Gastroesophageal sphincter (tissue), 4 donors: ENCODE measurements at places on chromosomes 2 and 18.
A peak's percentile ranks its signal among the peaks of the same experiment; 100 is the strongest.

DNA sequence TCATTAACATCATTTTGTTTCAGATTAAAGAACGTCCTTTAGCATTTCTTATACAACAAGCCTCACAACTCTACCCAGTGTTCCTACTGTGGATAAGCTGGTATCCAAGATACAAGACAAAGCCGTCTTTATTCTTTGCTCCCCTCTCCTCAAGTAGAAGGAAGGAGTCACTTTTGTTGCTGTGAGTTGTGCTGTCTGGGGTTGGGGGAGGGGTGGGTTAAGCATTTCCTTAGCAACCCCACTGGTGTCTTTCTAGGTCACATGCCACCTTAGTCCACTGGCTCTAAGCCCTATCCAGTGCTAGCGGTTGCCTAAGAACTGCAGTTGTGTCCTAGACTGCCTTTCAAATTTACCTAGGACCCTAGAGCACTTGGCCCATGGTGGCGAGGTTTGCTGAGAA, 155.6 kb upstream of the PIEZO2 start:
- no peak for ATAC-seq

- no peak for ATAC-seq
Measured at GRCh38 chr18:23938043-23938756, 76.4 kb upstream of the TTC39C start.

- ATAC-seq, result no peak
Measured at GRCh38 chr2:156563994-156564753, 128.0 kb downstream of the GPD2 start.

GRCh38 chr2:10989151-10989550, 77.4 kb downstream of the KCNF1 start:
- ATAC-seq, result no peak

DNA sequence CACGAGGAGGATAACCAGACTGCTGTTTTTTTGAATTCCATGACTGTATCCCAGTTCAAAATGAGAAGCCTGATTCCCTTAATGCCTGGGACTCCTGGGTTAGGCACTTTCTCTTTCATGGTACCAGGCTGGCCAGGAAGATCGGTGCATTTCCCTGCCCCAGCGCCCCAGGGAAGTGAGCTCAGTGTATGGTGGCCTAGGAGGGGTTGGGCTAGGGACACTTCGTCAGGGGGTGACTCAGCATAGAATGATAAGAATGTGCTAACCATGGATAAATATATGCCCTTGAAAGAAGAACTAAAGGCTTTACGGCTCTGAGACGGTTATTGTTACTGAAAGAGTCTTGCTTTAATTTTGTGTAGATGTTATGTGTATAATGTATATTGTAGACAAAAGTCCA, 27.5 kb upstream of the FAM237A start:
- ATAC-seq, result no peak

DNA sequence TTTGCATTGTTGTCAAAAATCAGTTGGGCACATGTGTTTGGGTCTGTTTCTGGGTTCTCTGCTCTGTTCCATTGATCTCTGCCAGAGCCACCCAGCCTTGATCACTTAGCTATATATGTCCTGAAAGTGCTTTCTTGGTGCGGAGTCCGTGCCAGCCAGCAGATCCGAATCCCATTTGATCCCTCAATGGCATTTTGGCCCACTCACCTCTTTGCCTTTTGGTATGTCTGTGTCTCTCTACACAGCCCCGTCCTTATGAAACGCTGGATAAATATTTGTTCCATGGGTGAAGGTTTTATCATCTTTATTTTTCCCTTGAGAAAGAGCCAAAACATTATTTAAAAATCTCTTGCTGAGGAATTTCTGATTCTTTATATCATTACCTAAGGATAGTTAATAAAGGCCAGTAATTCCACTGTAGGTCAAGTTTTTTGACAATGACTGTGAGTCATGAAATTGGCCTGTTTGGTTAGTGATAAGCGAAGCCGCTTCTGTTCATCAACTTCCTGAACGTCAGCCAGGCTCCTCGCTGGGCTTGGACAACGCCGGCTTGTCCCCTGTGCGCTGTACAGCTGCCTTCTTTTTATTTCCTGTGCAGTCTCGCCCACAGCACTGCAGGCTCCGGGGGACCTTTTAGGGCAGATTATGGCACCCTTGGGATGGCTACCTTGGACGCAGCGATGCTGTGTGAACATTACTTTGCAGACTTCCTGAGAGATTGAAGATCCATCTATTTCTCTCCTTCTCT, 24.9 kb downstream of the MTCL1 start:
- ATAC-seq, result peak; percentile 68

- ATAC-seq, result no peak
Measured at GRCh38 chr2:46769809-46770208, 145.8 kb downstream of the MCFD2 start.

DNA sequence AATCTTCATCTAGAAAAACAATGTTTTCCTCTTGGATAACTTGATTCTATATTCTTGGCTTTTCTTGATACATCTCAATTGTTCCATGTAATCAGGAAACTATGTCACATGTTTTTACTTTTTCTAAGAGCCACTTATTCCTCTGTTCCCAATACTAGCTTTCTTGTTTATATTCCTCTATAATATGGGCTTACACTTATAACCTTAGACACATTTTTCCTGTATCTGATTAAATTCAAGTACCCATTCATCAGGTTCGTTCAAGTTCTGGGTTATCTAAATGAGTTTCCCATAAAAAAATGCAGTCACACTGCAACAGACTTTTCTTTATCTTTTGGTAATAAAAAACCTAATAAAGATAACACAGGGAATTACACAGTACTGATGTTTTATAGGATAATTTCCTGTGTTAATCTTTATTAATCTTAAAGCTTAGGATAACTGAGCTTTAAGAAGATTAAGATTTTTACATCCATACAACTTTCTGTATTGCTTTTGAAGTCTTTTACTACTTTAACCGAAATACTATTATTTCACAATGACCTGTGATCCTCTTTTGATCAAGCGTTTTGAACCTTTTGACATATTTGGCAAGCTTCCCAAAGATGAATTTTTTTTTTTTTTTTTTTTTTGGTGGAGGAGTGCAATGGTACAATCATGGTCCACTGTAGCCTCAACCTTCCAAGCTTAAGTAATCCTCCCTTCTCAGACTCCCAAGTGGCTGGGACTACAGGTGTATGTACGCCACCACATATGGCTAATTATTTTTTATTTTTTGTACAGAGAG, 44.3 kb upstream of the C2orf66 start:
- no peak for ATAC-seq

GRCh38 chr2:88857951-88858411, 166.5 kb downstream of the RPIA start:
- ATAC-seq, result no peak

GRCh38 chr2:105379741-105380186, 19.1 kb downstream of the FHL2 start:
- ATAC-seq, result no peak

DNA sequence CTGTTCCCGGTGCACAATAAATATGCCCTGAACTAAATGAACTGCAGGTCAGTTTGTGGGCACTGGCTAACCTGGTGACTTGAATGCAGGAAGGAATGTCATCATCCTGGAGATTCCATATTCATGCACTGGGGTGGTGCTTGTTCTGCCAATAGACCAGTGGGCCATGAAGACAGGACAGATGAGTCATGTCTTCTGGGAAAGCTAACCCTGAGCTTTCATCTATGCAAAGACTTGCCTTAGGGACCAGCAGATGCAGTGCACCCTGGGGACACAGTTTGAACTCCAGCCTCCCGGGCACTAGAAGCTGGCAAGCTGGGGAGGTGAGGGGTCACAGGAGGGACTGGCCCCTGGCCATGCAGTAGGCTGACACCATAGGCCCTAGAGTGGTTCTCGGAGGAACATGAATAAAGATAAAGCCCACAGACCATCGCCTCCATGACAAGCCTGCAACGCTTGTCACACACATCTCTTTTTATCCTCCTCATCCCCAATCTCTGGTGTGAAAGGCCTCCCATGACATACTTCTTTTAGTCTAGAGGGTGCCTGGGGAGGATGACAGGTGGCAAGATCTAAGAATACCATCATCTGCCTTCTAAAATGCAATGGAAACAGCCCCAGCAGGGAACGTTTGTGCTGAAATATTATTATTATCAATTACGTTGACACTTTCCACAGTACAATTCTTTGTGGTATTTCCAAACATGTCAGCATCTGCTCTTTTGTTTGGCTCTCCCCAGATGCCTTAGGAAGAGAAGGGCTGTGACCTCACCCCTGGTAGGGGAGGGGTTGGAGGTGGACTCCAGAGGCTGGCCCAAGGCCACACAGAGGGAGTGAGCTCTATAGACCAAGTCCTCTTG, 267.4 kb upstream of the RAB6C start:
- no peak for ATAC-seq

GRCh38 chr2:52135235-52135634, 1103.3 kb upstream of the NRXN1 start:
- ATAC-seq, result no peak

GRCh38 chr2:150046211-150046610, 441.3 kb downstream of the RND3 start:
- no peak for ATAC-seq

GRCh38 chr2:240819858-240820606, at the start of gene KIF1A:
TSS of gene KIF1A (minus strand) at chr2:240820219. CDS start at chr2:240797752, 22,467 bp downstream.
- ATAC-seq, result no peak

GRCh38 chr2:89797320-89798038, 1106.0 kb downstream of the RPIA start:
- ATAC-seq, result no peak

DNA sequence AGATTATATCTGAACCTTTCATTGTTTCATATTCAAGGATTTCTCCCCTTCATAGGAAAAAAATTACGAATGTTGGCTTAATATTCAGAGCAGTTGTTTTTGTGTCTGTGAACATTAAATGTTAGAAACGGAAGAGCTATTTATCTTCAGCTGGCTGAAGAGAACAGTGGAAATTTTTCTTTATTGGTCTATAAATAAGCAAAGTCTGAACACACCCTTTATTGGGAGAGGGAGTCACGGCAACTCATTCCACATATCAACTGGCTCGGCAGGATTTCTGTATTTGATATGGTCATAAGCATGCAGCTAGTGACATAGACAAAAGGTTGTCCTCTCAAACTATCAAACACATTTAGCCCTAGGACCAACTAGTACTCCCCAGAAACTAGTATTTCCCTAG, 468.4 kb upstream of the HNRNPA3 start:
- ATAC-seq, result no peak

DNA sequence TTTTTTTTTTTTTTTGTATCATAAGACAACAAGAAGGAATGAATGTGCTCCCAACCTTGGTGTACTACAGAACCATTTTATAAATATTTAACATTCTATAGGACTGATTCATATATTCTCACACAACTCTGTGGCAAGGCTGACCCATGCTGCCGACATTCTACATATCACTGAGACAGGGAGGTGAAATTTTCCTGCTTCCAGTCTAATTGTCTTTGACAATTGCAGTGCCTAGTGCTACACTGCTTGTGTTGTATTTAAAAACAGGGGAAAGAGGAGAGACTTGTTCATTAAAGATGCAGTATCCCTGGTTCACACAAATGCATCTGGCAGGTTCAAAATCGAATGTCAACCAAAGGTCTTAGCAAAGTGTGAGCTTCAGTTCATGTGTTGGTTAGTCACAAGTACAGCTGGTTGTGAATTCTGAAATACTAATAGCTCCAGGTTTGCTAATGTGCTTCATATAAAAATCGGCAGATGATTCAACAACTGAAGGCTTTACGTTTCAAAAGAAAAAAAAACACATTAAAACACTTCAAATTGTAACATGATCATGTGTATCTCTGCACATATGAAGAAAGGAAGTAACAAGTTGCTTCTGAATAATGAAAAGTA, 130.8 kb downstream of the FIGN start:
- ATAC-seq, result no peak

DNA sequence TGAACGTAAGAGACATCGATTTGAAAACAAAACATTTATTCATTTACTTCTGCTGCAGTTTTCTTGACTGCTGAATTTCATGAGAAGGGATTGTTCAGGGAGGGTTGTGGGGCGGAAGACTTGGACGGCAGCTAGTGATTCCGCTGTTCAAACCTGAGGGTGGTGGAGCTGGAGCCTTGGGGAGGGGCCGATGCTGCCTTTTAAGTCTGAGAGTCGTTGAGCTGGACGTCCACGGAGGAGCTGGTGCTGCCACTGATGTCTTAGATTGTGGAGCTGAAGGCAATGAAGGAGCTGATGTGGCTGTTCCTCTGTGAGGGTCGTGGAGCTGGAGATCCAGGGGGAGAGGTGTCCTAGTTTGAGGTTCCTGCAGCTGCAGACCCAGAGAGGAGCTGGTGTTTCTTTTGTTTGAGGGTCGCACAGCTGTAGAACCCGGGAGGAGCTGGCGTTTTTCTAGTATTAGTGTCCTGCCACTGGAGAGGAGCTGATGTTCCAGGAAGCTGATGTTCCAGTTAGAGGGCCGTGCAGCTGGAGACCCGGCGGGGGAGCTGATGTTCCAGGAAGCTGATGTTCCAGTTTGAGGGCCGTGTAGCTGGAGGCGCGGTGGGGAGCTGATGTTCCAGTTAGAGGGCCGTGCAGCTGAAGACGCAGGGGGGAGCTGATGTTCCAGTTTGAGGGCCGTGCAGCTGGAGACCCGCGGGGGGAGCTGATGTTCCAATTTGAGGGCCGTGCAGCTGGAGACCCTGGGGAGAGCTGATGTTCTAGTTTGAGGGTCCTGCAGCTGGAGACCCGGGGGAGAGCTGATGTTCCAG, 150.9 kb downstream of the RTP5 start:
- ATAC-seq, result no peak

GRCh38 chr2:24763843-24764242, 29.3 kb downstream of the PTRHD1 start:
- no peak for ATAC-seq

DNA sequence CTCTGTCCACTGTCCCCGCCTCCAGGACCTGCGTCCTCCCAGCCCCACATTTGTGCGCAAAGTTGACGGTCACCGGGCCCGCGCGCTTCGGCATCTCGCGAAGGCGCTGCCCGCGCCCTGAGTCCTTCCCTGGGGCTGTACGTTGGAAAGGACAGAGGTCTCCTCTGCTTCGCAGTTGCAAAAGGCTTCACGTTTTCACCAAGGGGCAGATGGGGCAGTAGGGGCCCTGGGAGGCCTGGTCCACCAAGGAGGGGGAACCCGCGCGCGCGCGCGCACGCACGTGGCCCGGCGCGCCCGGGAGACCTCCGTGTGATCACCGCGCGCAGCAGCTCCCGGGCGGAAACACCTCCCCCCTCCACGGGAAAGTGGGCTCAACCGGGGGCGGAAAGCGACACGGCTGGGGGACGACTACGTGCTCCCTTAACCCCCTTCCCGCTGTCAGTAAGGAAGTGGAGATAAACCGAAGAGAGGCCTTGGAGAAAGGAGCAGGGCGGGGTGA, 21.9 kb downstream of the TEX44 start:
- ATAC-seq, result peak; percentile 6
